Esophagus squamous epithelium (tissue), 5 donors: ENCODE measurements at places on chromosomes 6 and 20.

DNA sequence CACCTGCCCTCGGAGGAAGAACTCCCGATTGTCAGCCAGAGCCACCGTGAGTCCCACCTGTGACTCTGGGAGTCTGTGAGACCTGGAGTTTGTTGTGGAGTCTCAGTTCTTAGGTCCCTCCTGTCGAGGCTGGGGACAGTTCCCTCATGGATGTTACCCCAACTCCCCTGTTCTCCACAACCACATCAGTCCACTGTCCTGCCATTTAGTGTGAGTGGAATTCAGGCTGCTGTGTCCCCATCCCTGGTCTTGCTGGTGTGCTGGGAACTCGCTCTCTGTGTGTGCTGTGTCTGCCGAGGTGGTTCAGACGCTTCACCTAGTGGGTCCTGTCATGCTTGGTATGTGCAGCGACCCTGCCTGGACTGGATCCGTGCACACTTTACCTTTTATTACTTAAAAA is 163.2 kb downstream of the DTNBP1 start:
- DNase-seq = no peak

- no peak for DNase-seq
These were observed 77.4 kb downstream of the GFOD1 start for GRCh38 chr6:13409991-13410390.

DNA sequence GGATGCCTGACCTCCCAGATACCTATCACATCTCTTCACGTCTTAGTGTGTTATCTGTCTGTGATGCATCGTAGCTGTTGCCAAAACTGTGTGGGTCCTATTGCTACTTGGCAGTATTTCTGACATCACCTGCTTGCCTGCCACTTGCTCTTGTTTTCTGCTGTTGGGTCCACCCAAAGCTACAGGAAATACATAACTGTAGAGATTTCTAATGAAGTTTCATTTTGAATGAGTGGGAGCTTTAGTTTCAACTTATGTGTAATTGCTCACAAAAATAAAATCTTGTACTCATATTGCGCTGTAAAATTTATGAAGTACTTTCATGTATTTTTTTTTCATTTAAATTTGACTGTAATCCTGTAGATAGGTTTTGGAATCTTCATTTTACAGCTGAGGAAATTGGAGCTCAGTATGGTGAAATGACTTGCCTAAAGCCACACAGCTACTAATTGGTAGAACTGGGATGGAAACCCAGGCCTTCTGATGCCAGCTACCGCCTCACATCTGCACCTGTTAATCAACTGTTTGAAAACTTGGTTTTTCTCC is 113.6 kb upstream of the MAN1A1 start:
- no peak for DNase-seq

DNA sequence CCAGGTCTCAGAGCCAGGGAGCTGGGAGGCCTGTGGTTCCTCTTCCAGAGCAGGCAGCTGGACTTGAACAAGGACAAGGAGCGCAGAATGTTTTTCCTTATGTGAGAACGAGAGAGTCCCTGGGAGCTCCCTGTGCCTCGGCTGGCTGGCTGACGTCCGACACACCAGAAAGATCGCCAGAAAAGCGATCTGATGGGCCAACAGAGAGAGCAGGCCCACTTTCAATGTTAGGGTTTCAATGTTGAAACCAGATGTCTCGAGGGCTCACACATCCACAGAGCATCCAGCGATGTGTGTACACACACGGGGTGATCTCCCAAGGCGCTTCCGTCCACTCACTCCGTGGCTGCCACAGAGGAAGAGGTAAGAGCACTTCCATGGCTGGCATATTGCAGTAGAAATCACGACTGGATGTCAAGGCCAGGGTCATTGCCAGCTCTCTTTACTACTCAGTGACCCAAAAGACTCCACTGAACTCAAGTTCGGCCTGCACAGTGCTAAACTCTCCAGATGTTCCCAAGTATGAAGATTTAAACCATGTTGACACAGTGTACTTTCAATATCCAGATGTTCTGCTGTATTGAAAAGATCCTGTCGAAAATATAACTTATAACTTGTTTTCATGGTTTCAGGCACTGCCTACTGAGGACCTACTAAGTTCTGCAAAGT is 70.8 kb upstream of the FOXC1 start:
- no peak for DNase-seq

- DNase-seq = no peak
These were observed 104.2 kb downstream of the AGPAT4 start for GRCh38 chr6:161169696-161170095.
